NCI-H1694 treated with DMSO at 0.1 percent for 48 hours (cell line): ENCODE measurements at places on chromosomes 7 and 10.

GRCh38 chr7:91565499-91566401 is 301.5 kb downstream of the FZD1 start:
- peak; percentile 92 for DNase-seq

DNA sequence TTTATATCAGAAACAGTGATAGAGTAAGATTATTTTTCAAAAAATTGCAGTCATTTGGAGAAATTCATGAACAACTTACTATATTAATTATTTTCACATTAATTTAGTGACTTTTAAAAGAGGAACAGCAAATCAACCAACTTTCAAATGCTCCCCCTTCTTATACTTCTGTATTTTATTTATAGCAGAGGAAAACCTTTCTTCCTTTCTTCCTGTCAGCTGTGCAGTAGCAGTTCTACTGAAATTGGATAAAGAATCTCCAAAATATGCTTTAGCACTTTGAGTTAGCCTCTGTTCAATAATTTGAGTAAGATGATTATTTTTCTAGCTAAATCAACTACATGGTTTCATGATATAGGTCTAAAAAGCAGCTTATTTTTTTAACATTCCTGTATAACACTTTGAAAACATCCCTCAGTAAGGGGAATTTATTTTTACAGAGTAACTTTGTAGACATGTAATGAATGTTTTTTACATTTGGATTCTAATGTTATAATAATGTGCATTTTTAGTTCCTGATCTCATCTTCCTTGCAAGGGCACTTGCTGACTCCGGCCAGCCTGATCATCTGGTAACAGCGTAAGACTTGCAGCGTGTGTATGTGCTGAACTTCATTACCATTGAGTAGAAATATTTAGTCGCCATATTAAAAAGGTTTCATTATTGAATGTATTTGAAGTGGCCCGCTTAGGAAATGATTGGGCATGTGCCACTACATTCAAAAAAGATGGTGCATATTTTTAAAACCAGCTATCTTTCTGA is 158.3 kb upstream of the HDAC9 start:
- DNase-seq = no peak

- no peak for DNase-seq
These were observed 41.1 kb downstream of the INSIG1 start for GRCh38 chr7:155338632-155339320.

DNA sequence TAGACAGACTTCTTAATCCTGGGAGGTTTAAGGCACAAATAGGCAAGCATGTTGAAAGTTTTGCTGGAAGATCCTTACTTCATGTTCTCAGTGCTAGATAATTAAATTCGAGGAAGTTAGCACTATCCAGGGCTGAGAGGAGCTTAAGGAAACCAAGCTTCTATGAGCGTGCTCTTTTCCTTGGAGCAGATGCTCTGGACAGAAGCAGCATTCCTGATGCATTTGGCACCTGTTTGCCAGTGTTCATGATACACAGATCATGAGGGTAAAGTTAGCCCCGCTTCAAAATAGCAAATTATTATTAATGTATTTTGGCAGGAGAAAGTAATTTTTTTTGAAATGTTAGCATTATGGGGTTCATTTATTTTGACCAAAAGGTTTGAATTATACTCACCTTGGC is 9.4 kb downstream of the HDAC9 start:
- DNase-seq = no peak

DNA sequence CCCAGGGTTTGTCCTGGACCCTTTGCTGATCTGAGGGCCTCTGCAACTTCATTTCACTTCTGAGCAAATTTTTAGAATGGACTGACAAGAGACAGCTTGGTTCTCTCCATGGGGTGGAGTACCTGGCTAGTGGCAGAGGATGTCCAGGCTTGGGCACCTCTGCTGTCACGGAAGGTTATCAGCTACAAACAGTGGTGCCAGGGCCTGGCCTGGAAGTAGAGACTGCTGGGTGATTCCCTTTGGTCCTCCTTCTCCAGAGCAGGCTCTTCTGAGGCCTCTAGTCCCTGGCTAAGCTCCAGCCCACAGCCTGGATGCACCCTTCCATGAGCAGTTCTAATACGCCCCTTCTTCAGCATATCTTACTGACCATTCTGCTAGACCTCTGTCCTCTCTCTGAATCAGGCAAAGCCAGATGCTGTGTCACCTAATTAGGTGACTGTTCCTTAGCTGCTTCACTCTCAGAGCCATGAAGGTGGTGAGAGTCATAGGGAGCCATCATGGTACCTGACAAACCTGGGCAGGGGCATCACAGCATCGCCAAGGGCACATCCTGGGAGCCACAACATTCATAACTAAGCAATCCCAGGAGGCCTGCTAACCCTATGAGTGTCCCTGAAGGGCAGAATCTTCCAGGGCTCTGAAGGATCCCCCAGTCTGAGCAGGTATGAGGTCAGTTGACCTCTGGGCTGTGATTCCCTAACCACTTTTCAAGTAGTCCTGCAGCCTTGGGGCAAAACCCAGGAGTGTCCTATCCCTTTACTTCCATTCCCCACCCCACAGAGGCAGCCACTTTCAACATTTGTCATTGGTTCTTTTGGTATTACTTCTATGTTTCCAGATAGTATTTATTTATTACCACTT is 4.0 kb downstream of the ARHGAP22 start:
- no peak for DNase-seq
